Anterior cingulate cortex (tissue), 58 donors: ENCODE measurements at places on chromosomes 6 and 20.
A peak's percentile ranks its signal among the peaks of the same experiment; 100 is the strongest.

- no peak for DNase-seq
Observed at GRCh38 chr6:95959261-95959660, 56.5 kb upstream of the FUT9 start.

DNA sequence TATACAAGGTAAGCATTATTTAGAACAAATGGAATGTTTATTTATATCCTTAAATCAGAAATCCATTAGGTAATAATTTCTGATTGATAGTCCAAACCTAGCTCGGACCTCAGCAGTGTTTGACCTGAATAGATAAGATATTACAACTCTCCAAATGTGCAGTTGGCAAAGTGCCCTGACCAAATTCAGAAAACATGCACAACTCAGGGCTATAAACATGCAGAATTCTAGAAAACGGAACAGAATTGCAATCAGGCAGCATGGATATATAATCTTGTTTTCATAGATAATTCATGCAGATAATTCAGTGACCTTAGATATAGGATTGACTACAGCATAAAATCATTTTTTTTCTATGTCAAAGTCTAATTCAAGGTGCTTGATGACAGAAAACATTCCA lies 626.6 kb upstream of the CITED2 start:
- no peak for DNase-seq

GRCh38 chr6:77178821-77179220 lies 284.5 kb downstream of the HTR1B start:
- DNase-seq: no peak

GRCh38 chr6:160950507-160950906 lies 41.1 kb upstream of the MAP3K4 start:
- no peak for DNase-seq

GRCh38 chr6:1242446-1242845 lies 69.5 kb upstream of the FOXQ1 start:
- DNase-seq: no peak

DNA sequence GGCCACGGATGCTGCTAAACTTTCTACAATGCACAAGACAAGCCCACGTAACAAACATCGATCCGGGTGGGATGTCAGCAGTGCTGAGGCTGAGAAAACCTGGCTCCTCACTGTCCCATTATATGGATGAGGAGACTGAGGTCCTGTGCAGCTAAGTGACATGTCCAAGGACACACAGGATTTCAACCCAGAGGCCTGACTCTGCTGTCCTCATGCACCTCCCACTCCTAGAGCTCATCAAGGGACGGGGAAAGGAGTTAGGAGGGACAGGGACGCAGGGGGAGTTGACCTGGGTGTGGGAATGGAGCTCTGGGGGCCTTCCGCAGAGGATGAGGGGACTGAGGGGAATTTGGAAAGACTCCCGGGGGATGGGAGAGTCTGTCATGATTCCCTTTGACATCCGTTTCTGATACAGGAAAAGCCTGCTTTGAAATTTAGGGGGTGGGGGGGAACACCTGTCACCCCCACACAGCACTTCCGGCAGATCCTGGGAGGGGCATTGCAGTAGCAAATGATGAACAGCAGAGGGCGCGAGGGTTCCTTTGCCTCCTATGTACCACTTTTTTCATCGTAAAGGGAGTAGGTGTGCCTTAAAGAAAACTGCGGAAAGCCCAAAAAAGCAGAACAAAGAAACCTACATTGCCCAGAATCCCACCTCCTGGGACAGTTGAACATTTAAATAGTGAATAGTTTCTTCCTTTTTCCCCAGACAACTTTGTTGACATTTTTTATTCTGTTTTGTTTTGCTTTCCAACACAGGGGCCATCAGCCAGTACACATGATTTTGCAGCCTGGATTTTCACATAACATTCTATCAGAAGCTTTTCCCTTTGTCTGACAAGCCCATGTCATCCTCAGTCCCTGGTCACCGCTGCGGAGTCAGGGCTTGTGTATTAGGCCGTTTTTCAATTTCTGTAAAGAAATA lies 48.6 kb downstream of the SLC2A10 start:
- DNase-seq: peak; percentile 34

GRCh38 chr20:2922957-2923356 lies 49.7 kb downstream of the PTPRA start:
- DNase-seq: no peak

GRCh38 chr6:3188262-3188661 lies 30.9 kb upstream of the TUBB2A start:
- DNase-seq: no peak

DNA sequence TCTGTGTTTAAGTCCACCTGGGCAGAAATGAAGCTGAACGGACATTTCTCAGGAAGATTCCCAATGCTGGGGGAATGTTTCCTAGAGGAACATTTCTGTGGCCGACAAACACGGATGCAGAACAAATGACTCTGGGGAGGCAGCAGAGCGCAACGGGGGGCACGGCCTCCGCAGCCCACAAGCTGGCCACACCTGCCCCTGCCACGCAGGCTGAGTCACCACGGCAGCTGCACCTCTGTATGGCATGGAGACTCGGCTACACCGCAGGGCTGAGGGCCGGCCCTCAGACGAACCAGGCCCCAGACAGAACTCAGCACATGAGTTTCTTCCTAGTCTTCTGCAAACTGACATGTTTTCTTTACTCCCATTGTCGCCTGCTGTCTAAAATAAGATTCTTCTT lies 10.0 kb upstream of the PRR18 start:
- no peak for DNase-seq

GRCh38 chr6:116542426-116542825 lies 3.1 kb downstream of the TRAPPC3L start:
- no peak for DNase-seq

DNA sequence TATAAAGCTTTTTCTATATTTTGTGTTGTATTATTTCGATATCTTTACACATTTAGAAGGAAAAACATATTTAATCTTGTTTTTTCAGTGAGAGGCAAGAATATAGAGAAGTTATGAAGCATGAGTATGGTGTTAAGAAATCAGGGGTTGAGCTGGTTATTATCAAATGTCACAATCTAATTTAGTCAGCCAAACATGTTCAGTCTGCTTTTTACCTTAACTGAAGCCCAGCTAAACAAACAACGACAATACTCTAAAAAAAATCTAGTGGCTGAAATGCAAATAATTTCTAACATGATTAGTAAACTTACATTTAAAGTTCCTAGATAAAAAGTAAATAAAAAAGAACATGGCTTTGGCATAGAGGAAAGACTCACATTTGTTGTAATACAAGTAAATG lies 433.8 kb upstream of the NRSN1 start:
- no peak for DNase-seq

GRCh38 chr6:122571888-122572287 lies 38.3 kb upstream of the PKIB start:
- DNase-seq: no peak

- DNase-seq: no peak
Observed at GRCh38 chr20:24273251-24273650, 196.2 kb upstream of the SYNDIG1 start.

DNA sequence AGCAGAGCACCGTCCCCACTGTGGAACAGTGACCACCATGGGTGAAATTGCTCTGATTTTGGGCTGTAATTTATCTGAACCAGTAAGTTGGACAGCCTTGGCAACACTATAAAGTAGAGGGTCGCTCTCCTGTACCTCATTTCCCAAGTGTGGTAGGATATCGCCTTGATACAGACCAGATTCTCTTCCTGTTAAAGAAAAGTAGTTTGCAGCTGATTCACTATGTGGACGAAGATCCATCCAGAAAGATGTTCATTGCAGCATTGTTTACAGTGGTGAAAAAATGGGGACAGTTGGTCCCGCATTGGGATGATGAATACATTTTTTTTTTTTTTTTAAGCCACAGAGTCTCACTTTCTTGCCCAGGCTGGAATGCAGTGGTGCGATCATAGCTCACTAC lies 74.3 kb downstream of the SLX4IP start:
- DNase-seq: no peak

DNA sequence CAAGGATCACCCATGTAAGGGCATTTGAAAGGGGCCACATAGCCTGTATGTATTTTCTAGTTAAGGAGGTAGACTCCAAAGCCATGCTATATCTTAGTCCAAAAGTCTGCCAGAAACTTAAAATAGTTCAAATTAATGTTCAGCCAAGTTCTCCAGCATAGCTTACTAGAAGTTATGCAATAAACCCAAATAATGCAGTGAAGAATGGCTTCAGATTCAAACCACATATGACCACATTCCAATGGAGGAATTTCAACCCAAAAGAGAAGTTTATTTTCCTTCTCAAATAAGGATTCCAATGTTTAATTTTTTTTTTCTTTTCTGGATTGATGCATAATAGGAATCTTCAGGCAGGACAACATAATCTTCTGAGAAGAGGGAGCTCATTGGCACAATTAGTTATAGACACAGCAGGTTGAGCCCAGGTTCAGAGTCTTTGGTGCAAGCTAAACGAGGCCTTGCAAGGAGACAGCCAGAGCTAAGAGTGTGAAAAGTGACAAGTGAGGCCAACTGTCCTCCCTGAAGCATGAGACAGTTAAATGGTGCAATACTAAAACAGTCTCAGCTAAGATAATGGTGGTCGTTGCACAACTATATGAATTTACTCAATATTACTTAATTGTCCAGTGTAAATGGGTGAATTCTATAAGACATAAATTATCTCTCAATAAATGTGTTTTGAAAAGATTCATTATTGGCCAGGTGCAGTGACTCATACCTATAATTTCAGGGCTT lies 598.8 kb upstream of the CDH4 start:
- no peak for DNase-seq

DNA sequence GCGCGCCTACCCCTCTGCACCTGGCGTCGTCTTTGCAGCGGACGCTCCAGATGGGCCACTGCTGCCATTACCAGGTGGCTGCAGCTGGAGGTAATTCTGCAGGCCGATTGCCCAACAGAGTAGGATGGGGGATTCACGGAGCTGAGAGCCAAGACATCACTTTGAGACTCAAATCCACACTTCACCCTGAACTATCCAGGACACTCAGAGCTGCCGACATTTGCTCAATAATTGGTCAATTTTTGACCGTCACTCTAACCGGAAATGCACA lies 694.9 kb upstream of the FLRT3 start:
- DNase-seq: no peak

- DNase-seq: no peak
Observed at GRCh38 chr6:340991-341827, 48.9 kb downstream of the DUSP22 start.
